NCI-H526 (cell line): ENCODE measurements at places on chromosomes 3 and 15.

- DNase-seq, result no peak
Observed at GRCh38 chr15:56732135-56732885, 999 bp downstream of the ZNF280D start.

GRCh38 chr15:101168898-101169494 is 82.9 kb downstream of the CHSY1 start:
- DNase-seq, result no peak

GRCh38 chr3:119310071-119310470 is 15.9 kb downstream of the ARHGAP31 start:
- no peak for DNase-seq

GRCh38 chr3:74599564-74599963 is 14.9 kb downstream of the CNTN3 start:
- no peak for DNase-seq

DNA sequence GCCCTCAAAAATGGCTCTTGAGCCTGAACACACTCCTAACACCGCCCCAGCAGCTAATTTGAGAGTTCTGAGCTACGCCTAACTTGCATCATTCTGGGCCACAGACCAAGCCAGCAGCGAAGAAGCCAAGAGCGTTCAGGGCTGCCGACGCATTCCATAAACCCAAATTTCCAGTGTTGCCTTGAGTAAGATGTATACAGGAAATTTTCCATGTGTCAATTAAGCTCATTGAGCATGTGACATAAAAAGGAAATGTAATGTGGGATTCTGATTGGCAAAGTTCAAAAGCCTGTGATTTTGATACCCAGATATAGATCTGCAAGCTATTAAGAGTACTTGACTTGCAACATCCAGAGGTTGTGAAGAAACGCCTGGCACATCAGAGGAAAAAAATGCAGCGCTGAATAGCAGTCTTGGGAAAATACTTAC is 148.6 kb upstream of the NR2F2 start:
- DNase-seq, result no peak

- DNase-seq, result no peak
Observed at GRCh38 chr3:56260262-56260661, 208.0 kb downstream of the ERC2 start.

GRCh38 chr3:195240939-195241338 is 30.0 kb downstream of the XXYLT1 start:
- no peak for DNase-seq

DNA sequence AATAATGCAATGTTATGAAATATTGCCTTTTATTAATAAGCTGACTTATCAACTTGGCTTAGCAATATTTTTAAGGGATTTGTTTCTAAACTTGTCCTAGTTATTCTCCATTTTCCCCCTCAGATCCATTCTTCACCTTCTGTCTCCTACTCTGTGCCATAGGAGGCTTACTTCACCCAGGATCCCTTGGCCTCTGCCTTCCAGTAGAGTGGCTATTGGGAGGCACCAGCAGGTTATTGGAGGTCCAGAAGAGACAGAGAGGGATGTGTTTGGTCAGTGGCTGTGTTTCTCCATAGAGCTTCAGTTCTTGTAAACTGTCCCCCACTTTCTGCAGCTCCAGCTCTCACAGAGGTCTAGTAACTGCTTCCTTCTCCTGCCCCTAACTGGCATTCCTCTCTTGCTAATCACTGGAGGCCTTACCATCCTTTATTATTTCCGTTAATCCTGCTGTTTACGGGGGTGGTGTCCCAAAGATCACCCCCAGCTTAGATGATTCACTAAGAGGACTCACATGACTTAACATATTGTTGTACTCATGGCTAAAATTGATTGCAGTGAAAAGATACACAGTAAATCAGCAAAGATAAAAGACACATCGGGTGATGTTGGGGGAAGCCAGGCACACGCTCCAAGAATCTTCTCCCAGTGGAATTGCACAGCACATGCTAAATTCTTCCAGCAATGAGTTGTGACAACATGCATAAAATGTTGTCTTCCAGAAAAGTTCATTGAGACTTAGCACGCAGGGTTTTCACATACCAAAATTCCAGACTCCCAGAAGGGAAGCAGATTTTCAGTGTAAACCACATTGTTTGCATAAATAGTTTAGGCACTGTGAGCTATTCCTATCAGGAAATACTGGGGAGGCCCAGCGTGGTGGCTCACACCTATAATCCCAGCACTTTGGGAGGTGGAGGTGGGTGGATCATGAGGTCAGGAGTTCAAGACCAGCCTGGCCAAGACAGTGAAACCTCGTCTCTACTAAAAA is 67.5 kb downstream of the RPL22L1 start:
- peak; percentile 53 for DNase-seq

DNA sequence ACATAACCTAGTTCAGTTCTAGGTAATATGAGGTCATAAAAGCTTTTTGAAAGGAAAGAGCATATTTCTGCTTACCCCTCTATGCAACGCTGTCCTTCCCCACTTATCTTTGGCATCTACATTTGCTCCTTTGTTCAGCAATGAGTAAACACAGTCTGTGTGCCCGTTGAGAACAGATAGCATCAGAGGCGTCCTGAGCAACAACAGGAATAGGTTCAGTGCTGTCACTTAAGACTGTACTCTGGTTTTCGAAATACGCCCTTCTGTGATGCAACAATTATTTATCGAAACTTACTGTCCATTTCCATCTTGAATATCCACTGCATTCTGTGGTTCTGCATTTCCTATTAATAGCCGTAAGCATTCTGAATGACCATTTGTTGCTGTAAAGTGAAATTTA is 84.4 kb downstream of the BTD start:
- no peak for DNase-seq

DNA sequence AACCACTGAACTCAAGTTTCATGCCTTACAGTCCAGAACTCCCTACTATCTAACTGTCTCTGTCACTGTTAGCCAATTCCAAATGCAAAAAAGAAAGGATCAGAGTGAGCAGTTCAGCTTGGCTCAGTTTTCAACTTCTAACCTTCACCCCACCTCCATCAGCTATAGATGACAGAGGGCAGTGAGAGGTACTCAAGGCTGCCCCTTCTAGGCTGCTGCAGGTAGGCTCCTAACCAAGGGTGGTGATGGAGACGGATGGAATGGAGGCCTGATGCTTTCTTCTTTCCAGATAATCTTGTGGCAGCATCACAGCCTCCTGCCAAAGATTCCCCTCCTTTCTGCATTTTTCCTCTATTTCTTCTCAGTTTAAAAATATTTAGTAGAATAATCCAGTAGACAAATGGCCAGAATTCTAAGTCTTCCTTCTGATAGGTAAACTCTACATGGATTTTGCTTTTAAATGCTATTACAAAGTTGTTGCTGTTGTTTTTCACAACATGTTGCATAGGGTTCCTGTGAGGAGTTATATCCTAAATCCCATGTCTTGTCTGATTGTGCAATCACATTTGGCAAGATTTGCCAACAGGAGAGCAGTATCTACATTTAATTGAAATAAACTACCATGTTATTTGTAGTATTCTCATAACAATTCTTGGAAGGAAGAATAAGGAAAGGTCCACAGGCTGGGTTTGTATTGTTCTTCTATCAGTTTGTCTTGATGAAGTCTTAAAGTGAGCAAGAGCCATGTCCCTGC is 301.6 kb upstream of the TRIM42 start:
- DNase-seq, result no peak

GRCh38 chr3:123582315-123582714 is 2.5 kb downstream of the HACD2 start:
- DNase-seq, result no peak

GRCh38 chr15:64716452-64716851 is 58.9 kb downstream of the RBPMS2 start:
- no peak for DNase-seq

DNA sequence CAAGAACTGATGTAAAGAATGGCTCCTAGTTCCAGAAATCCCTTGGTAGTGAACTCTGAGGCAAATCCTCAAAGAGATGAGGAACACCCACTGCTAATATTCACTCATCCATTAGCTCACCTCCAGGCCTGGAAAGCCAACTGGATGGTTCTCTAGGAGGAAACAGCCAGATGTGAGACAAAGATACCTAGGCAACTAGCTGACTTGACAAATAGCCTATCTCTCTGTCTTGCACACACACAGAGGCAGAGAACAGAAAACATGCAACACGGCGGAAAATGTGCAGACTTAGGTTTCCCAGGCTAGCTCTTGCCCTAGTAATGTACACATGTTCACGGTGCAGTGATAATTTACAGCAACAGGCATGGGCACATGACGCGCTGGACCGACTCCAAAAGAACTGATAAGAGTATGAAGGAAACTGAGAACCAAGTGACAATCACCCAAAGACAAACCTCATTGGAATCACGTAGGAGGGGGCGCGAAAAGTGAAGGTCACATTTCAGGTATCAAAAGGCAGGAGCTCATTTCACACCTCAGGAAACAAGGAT is 318.1 kb downstream of the FOXP1 start:
- no peak for DNase-seq
